ENCODE measurements at places on chromosomes 5 and 9.

GRCh38 chr9:18611971-18612370 is 138.0 kb downstream of the ADAMTSL1 start:
- no peak for DNase-seq

DNA sequence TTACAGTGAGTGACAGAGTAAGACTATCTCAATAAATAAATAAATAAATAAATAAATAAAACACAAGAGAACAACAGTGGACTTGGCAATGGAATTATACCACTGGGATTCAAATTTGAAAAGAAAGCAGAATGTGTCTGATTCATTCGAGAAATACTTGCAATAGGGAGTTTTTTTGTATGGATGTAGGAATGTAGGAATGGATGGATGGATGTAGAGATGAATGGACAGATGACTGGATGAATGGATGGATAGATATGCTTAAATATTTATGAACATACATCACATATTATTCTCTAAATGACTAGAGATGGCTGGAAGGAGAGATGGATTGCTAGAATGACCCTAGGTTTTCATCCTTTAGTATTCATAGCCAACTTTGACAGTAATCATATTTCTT is 22.0 kb upstream of the CEMIP2 start:
- DNase-seq: no peak

GRCh38 chr5:15655683-15656082 is 155.7 kb downstream of the FBXL7 start:
- DNase-seq: no peak

GRCh38 chr5:90707698-90708097 is 149.1 kb downstream of the ADGRV1 start:
- no peak for DNase-seq

- no peak for DNase-seq
Measured at GRCh38 chr9:134643222-134643671, 1.6 kb downstream of the COL5A1 start.

- DNase-seq: no peak
Measured at GRCh38 chr5:56350597-56351170, 117.6 kb upstream of the ANKRD55 start.

GRCh38 chr9:27467486-27467885 is 56.6 kb upstream of the IFNK start:
- DNase-seq: no peak

DNA sequence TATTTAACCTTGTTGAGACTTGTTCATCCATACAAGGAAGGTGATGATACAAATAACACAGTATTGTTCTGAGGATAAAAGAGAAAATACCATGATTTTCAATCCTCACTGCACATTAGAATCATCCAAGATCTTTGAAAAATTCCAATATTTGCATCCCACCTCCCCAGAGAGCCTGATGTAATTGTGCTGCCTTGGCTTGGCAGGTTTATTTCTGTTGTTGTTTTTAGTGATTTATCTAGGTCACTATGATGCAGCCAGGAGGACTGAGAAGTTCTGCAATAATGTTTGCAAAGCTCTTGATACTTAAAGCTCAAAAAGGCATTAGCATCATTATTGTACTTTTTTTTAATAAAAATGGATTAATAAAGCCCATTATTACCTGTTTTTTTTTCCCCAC is 67.0 kb upstream of the NMUR2 start:
- DNase-seq: no peak

- no peak for DNase-seq
Measured at GRCh38 chr5:59268756-59269415, 624.6 kb downstream of the PDE4D start.

- no peak for DNase-seq
Measured at GRCh38 chr5:158559066-158559465, 540.6 kb downstream of the EBF1 start.

- DNase-seq: no peak
Measured at GRCh38 chr9:35538361-35539234, 48.7 kb downstream of the RUSC2 start.

DNA sequence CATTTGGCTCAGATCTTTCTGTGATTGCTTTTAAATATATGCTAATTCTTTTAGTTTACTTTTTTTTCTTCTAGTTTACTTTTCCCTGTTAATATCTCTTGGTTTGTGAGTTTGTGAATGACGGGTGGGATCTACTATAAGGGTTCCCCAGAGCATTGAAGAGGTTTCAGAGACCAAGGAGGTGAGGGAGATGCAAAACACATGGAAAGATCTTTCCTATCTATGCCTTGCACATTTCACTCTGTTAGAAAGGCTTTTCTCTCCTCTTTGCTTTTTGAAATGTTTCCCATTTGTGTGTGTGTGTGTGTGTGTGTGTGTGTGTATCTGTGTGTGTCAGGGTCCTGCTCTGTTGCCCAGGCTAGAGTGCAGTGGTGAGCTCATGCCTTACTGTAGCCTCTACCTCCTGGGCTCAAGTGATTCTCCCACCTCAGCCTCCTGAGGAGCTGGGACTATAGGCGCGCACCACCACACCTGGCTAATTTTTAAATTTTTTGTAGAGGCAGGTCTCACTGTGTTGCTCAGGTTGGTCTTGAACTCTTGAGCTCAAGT is 50.7 kb downstream of the CNTLN start:
- DNase-seq: no peak

- DNase-seq: no peak
Measured at GRCh38 chr9:125089331-125089730, 54.0 kb downstream of the SCAI start.

DNA sequence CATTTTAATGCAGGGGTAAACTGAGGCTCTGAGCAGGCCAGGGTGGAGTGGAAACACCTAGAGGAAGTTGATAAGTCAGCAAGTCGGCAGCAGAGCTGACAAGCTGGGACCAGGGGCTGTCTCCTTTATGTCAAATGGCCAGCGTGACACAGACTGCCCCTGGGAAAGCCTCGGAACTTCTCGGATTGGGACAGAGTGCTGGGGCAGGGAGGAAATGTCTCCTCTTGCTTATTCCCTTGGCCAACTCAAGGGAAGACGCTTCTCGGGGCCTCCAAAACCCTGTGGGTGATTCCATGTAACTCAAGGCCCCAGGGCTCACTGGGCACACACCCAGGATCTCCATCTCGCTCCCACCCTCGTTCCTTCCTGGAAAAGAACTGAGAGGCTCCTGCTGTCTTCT is 25.4 kb upstream of the ANXA6 start:
- DNase-seq: no peak

- DNase-seq: no peak
Measured at GRCh38 chr5:41527201-41527779, 16.9 kb upstream of the PLCXD3 start.

DNA sequence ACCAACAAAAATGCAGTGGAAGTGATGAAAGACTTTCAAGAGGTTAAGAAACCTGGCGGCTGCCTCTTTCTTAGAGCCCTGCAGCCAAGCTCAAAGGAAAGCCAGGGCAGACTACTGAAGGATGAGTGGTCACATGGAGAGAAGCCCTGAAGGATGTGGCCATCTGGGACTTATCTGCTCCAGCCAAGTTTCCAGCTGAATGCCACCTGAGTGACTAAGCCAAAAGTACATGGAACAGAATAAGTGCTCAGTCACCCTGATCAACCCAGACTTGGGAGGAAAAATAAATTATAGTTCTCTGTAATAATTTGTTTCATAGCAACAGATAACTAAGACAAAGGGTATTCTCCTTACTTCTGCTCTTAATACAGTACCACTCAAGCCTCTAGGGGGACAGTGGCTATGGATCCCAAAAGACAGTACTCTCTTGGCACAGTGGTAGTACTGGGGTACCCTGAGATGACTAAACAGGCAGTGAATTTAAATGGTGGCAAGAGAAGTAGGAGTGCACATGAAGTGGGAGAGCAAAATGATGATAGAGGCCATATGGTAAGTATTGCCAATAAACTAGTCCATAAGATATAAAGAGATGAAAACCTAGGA is 182.3 kb downstream of the ELAVL2 start:
- no peak for DNase-seq

- DNase-seq: no peak
Measured at GRCh38 chr9:69946800-69947437, 96.7 kb upstream of the MAMDC2 start.

Measured in effector CD4-positive, alpha-beta T cell (primary cell).